ENCODE measurements at places on chromosomes 3 and 15. TPM values are rescaled to one million over a fixed set of nuclear protein-coding genes. Genes with fewer than 3 reads are reported as not detected.

The NMNAT3 gene
- 0.81 TPM for total RNA-seq

The SCN10A gene
- not detected for total RNA-seq

The SUSD5 gene
- not detected for total RNA-seq

The SCAMP5 gene
- total RNA-seq: 0.72 TPM

The CA12 gene
- not detected for total RNA-seq

The DPPA4 gene
- 2.8 TPM for total RNA-seq

The ITIH4 gene
- total RNA-seq: 26.4 TPM

The TMEM266 gene
- total RNA-seq: not detected

- no peak for DNase-seq
Measured at GRCh38 chr3:112175646-112176045, 42.6 kb upstream of the GCSAM start.

GRCh38 chr3:115689928-115690327, 66.6 kb downstream of the GAP43 start:
- DNase-seq: no peak

GRCh38 chr3:187740421-187741399, 4.6 kb downstream of the BCL6 start:
- DNase-seq: peak; percentile 78

DNA sequence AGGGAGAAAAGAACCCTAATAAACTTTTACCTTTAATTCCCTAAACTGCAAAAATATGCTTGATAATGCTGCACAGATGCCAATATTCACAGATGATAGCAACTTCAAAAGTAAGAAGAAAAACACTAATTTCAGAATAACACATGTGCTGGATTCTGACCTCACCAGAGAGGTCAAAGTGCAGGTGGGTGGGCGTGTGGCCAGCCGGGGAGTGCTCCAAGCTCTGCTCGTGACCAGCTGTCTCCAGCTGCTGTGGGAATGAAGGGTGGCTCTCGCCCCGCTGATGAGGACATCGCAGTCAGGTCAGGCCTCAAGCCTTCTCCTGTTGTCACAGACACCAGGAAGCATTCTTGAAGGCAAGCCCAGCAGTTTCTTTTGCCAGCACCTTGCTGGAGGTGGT, 57.1 kb downstream of the ADAMTS17 start:
- DNase-seq: no peak

GRCh38 chr15:64247906-64248541, 85.2 kb upstream of the PPIB start:
- DNase-seq: no peak

DNA sequence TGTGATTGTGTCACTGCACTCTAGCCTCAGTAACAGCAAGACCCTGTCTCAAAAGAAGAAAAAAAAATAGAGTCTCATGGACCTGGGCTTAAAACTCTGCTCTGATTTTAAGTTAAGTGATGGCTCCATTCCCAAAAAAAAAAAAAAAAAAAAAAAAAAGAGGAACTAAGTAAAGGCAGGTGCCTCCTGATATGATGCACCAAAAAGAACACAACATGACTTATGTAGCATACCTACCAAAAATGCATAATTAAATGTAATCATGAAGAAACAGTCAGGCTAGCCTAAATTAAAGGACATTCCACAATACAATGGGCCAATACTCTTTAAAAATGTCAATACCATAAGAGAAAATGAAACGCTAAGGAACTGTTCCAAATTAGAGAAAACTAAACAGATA, 5.4 kb upstream of the IREB2 start:
- DNase-seq: no peak

DNA sequence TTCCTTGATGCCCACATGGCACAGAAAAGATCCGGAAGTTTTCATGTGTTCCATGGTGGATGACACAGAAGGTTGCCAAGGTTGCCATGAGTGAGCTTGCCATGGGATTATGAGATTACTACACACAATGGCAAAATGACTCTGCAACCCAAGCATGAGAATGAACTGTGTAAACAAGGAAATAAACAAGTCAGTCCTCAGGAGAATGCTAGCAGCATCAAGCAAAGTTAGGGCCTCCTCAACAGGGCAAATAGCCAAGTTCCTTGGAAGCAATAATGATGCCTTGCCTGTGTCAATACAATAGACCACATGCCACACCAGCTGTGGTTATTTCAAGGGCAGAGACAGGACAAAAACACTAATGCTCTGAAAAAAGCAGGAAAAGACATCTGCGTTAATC, 41.8 kb downstream of the AQR start:
- DNase-seq: no peak

Data from CD8-positive, alpha-beta T cell (primary cell).